Activated CD8-positive, alpha-beta memory T cell treated with anti-CD3 and anti-CD28 coated beads, Interleukin-2, amount 50 U/mL, for 4 hours (primary cell): ENCODE measurements at places on chromosomes 5 and 9.

GRCh38 chr5:421901-422300 lies 21.1 kb upstream of the EXOC3 start:
- no peak for DNase-seq

DNA sequence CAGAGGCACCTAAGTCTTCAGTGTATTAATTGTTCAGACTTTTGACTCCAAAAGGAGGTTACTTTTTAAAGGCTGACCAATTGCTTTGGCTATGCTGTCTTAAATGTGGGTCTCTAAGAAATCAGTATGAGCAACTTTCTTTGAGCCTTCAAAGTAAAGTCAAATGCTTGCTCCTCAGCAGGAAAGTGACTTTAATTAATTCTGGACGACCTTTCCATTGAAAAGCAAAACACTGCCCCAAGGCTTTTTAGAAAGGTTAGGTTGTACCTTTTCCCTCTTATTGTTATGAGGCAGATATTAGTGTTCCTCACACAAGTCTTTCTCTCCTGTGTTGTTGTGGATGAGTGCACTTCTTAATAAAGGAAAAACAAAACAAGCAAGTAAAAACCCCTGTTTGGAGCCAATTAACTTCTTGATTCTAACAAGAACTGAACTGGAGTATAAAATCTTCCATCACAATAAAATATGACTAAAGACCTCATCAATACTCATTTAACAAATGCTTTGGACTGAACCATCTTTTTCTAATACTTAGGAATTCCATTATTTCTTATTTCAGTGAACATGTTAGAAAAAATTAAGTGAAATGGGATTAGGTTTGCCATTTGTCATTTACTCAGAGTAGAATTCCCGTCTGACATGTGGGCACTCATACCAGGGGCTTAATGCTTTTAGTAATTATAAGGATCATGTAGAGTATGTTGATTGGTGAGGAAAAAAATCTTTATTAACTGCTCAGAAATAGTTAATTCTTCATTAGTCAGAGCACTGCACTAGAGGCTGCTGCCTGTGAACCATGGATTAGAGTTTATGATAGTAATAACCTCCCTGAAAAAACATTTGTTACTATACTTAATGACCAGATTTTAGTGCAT lies 159.1 kb upstream of the ZNF608 start:
- DNase-seq, result no peak

DNA sequence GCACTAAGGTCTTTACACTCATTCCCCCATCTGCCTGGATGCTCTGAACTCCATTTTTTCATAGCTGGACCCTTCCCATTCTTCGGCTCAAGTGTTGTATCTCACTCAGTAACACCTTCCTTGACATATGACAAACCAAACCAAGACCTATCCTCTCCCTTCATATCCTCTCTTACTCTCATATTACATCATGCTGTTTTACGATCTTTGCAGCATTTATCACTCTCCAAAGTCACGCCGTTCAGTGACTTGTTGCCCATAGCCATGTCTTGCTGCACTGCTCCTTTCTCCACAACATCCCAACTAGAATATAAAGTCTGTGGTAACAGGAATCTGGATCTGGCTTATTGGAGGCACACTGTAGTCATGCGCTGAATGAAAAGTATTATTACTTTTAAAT lies 923.6 kb upstream of the DMAC1 start:
- DNase-seq, result no peak

DNA sequence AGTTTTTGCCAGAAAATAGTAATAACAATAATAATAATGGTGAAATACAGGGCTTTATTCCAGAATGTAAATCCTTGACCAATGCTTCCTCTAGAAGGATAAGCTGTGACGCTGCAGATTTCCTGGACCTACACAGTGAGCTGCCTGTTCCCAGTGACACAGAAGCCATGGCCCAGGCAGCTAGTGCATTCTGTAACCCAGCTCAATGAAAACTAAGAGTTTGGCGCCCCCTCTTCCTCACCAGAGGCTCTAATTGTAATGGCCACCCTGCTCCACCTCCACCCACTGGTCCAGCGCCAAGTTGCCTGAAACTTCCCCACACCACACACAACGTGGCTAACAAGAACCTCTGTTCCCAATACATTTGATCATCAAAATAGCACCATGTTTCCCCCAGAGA lies 248.1 kb downstream of the CETN3 start:
- DNase-seq, result no peak

DNA sequence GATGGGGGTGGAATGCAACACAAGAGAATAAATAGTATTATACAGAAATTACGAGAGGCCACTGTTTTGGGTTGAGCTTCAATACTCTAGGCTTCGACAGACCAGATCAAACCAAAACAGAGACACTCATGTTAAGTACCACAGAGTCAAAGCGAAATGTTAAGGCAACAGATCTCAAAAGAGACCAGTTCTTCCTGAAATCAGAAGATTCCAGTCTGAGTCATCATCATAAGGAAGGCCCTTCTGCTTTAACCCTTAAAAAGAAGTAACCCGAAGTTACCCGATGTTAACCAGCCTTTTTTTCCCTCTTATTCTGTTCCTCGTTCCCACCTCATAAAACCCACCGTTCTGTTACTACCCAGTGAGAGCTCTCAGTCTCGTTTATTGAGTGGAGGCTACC lies 75.9 kb downstream of the SFXN1 start:
- DNase-seq, result no peak

GRCh38 chr9:21746550-21746949 lies 55.9 kb upstream of the MTAP start:
- DNase-seq, result no peak

DNA sequence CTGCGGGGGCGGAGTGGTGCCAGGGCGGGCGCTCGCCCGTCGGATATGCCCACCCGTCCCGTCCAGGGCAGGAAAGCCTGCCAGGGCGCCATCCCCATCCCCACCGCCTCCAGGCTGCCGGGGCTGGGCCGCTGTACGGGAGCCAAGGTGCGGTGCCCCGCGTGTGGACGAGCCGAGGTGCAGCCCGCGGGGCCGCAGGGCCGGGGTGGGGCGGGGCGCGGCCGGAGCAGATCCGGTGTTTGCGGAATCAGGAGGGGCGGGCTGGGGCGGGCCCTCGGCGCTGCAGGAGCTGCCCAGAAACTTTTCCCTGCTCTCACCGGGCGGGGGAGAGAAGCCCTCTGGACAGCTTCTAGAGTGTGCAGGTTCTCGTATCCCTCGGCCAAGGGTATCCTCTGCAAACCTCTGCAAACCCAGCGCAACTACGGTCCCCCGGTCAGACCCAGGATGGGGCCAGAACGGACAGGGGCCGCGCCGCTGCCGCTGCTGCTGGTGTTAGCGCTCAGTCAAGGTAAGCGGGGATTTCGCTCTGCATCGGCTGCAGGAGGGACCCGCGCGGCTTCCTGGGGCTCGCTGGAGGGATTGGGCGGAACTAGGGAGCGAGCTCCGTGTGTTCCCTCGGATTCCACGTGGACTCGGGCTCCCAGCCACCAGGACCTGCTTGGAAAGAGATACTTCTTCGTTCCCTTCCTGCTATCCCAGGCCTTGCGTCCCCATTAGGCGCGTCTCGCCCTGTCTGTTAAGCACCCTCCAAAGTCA lies at the start of gene ITGA2:
Gene ITGA2, plus strand, starts transcription at position 328 of the 756 bp plus-strand sequence. Its CDS starts 117 bp downstream, at position 445.
- DNase-seq, result peak; percentile 26

- no peak for DNase-seq
These were observed 87.3 kb downstream of the NTNG2 start for GRCh38 chr9:132249123-132249522.

GRCh38 chr9:85212887-85213286 lies 528.9 kb downstream of the AGTPBP1 start:
- no peak for DNase-seq

GRCh38 chr5:126122942-126123341 lies 300.3 kb upstream of the GRAMD2B start:
- DNase-seq, result no peak

GRCh38 chr5:176870110-176870591 lies 29.0 kb downstream of the HK3 start:
- DNase-seq, result no peak

DNA sequence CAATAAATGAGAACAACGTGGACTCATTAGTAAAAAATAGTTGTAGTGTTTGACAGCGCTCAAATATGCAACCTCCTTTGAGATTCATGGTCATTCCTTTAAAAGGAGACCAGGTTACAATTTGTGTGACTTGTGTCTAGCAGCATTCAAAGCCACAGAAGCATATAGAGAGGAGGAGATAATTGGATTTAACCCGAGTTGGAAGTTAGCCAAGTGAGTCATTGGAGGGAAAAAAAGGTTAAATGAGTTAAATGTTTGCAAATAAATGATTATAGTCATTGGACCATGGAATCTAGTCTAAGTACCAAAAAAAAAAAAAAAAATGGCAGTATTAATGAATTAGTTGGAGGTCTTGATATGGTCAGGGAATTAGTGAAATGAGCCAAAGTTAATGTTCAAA lies 90.9 kb downstream of the ITGA1 start:
- DNase-seq, result no peak

DNA sequence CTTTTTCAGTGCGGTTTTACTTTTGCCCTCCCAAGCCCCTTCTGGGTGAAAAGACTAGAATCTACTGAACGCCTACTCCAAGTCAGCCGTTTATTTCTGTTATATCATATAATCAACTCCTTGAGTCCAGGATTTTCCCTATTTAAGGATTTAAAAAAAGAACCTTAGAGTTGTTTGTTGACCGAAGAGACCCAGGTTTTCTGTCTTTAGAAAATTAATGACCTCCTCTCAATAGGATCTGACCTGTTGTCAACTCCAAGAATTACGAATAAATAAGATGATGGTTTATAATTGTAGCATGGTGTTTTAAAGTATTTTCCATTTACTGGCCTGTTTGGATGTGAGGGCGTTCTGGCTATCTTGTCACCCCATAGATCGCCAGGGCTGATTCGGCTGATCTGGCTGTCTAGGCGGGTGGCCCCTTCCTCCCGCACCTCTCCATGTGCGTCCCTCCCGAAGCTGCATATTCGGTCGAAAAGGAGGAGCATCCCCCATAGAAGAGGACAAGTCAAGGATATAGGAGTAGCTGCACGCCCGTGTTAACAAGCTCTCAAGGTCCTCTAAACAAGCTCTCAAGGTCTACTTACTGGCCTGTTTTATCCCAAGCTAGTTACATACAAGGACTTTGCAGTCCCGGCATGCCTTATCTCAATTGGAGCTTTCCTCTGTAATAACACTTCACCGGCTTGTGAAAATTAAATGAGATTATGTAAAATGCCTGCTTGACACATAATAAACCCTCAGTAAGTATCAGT lies 1.1 kb upstream of the UBAP2 start:
- peak; percentile 17 for DNase-seq

- DNase-seq, result no peak
These were observed 261.0 kb downstream of the ROR2 start for GRCh38 chr9:91689006-91689405.

- no peak for DNase-seq
These were observed 37.4 kb downstream of the SEMA4D start for GRCh38 chr9:89460551-89460950.

GRCh38 chr5:494667-495255 lies 29.5 kb downstream of the SLC9A3 start:
- no peak for DNase-seq

DNA sequence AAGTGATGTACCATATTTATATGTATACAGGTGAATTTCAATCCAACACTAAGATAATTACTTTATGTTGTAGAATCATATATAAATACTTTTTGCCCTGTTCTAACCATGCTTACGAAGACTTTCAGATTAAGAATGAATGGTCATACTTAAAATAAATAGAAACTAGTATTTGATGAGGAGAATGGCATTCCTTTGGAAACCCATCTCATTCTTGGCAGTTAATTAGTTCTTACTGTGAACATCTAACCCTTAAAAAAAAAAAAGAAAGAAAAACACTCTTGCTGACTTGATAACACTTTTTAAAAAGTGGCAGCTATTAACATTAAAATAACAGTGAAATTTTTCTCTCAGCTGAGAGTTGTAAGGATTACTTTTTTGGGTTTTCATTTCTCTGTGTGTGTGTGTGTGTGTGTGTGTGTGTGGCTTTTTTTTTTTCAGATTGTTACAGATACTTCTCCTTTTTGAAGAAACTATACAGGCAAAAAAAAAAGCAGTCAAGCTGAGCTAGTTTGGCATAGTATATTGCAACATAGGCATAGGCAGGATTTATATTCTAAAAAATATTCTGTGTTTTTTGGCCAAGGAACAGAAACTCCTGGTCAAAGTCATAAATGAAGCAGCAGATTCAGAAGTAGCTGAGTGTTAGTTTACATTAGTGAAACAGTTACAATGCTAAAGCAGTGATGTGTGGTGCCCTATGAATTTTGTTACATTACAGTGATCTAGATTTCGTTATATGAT lies 163.5 kb downstream of the CD180 start:
- DNase-seq, result no peak

GRCh38 chr5:112012104-112012503 lies 255.1 kb upstream of the NREP start:
- no peak for DNase-seq

DNA sequence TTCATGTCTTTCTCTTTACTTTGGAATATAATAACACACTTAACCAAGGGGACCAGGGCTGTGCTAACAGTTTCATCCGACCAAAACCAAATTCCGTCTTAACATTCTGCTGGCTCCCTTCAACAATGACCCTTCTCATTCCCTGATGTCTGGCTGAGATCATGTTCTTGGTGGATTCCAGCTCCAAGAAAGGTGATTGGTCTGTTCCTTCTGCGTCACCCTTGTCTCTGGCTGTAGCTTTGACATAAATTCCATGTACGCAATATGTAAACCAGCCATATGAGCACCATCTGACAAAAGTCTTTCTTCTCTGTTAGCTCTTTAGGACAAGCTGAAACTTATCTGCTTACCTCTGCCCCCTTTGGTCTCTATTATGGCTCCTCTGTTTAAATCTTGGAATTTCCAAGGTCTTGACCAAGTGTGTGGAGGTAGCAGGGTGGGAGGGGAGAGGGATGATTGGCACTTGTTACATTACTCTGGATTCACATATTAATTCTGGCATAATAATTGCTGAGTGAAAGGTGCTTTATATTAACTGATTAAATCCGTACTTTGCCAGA lies 45.7 kb upstream of the HSD17B4 start:
- DNase-seq, result no peak

- no peak for DNase-seq
These were observed 101.3 kb downstream of the C9orf152 start for GRCh38 chr9:110106661-110107060.

GRCh38 chr5:157947156-157947555 lies 88.2 kb upstream of the CLINT1 start:
- no peak for DNase-seq

- no peak for DNase-seq
These were observed 72.1 kb downstream of the LRSAM1 start for GRCh38 chr9:127523312-127523851.

DNA sequence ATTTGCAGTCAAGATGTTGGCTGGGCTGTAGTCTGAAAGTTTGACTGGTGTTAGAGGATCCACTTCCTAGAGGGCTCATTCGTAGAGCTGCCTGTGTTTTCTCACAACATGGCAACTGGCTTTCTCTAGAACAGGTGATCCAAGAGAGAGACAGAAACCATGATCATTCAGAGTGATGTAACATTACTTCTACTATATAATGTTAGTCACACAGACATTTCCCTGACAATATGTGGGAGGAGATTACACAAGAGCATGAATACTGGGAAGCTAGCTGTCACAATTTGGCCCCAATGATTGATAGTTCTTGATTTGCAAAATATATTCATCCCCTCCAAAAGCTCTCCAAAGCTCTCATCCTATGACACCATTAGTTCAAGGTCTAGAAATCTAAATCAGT lies 10.9 kb upstream of the TMEM161B start:
- DNase-seq, result no peak
